ENCODE measurements at places on chromosomes 12 and 14.
A peak's percentile ranks its signal among the peaks of the same experiment; 100 is the strongest.

GRCh38 chr12:113196990-113197389, 11.5 kb downstream of the RITA1 start:
- DNase-seq: peak; percentile 80

GRCh38 chr14:22597771-22598098, 365 bp upstream of the ABHD4 start:
- DNase-seq: no peak

GRCh38 chr12:114684870-114685273, 897 bp upstream of the TBX3 start:
- no peak for DNase-seq

DNA sequence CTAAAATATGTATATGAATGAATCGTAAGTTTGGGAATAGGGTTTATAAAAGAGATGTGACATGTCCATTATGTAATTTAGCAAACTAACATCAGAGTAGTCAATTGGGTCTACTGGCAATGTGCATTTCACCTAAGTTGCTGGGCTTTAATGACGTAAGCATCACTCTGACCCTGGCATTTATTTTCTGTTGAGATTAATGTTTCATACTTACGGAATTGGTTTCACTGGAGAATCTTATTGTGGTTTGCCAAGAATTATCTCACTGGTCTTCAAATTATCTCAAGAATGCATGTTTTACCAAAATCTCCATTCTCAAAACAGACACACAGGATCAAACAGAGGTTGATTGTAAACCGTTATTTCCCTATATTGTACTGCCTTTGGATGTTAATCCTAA, 437.1 kb downstream of the NPAS3 start:
- DNase-seq: no peak

- DNase-seq: no peak
Measured at GRCh38 chr14:34548472-34548981, 9.0 kb upstream of the EAPP start.

GRCh38 chr14:80959496-80959895, 4.1 kb downstream of the TSHR start:
- peak; percentile 14 for DNase-seq

DNA sequence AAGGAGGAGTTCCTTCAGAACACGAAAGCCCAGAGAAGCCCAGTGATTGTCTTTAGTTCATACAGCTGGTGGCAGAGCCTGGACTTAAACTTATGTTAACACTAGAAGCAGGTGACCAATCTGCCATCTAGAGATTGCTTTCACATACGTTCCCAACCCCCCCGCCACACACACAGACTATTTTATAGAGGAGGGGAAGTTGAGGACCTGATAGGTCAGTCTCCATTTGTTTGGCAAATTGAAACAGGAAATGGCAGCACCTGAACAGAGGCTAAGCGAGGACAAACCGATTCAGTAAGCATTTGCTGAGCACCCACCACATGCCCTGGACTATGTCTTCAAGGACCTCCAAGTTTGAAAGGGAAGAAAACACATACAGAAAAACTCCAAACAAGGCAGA, 4.8 kb upstream of the PLEKHD1 start:
- DNase-seq: no peak

DNA sequence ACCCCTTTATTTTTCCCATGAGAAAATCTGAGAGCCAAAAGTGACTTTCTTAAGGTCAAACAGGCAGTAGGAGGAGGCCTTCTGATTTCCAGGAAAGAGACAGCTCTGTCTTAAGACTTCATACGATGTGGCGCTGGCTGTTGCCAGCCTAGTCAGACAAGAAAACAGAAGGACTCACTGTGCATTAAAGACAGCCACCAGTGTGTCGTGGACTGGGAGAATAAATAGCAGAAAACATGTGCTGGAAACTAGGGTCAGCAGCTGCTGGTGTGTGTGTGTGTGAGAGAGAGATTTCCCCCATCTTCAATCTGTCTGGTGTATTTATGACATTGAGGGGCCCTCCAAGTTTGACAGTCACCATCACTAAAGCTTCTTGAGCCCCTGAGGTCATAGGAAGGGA, 708.6 kb upstream of the TMEM132C start:
- no peak for DNase-seq

DNA sequence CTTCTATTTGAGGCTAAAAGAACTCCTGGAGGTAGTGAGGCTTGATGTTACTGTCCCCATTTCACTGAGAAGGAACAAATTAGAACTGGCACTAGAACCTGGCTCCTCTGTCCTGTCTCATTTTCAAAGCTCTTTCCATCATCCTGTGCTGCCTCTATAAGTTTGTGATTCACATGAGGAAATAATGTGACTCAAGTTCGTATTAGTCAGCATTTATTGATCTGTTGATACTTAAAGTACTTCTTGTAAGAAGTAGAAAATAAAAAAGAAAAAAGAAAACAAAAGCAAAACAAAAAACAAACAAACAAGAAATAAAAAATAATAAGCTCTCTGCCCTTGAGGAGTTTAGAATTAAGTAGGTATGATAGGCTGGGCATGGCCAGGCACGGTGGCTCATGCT, 2.3 kb upstream of the ESPL1 start:
- DNase-seq: no peak

GRCh38 chr12:32435921-32436705, 36.8 kb downstream of the FGD4 start:
- no peak for DNase-seq

GRCh38 chr12:79936670-79937069, 1.8 kb upstream of the PPP1R12A start:
- no peak for DNase-seq

DNA sequence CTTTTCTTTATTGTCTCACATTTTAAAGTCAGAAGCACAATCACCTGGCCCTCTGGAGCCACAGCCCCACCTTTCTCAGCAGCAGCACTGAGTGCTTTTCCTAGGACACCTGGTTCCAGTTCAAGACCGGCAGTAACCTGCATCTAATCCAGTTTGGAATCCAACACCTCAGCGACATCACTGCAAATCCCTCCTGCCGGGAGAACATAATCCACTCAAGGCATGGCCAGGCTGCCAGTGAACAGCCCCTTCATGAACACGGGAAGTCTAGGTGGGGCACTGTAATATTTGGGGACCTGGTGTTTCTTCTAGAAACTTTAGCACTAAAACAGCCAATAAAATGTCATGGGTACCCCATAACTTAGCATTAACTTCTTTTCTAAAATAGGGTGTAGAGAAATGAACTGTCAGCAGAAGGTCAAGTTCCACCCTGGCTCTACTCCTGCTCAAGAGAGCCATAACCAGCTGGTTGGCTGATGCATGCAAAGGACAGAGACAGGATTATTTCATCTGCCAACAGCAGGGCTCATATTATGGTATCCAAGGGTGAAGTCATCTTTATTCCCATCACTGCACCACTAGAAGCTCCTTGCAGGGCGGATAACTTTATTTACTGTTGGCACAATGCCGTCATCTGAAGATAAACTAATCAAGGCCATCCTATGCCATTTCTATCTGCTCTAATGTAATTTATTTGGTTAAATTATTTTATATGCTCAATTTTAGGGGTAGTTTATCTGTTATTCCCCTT, 76.7 kb downstream of the TTC7B start:
- DNase-seq: no peak

DNA sequence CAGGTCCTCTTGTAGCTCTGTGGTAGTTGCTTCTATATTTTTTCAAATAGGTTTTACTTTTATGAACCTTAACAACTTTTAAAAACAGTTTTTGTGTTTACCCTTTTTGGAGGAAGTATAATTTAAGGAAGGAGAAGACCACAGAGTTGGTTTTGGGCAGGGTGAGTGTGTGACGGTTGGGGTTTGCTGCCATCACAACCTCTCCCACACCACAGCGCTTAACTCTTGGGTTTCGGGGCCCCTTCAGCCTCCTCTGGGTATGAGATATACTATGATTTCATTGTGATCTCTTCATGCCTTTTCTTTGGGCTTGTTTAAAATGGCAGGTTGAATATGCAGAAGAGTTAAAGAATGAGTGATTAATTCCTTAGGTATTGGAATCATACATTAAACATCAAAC, 228.7 kb upstream of the CRY1 start:
- DNase-seq: peak; percentile 43

DNA sequence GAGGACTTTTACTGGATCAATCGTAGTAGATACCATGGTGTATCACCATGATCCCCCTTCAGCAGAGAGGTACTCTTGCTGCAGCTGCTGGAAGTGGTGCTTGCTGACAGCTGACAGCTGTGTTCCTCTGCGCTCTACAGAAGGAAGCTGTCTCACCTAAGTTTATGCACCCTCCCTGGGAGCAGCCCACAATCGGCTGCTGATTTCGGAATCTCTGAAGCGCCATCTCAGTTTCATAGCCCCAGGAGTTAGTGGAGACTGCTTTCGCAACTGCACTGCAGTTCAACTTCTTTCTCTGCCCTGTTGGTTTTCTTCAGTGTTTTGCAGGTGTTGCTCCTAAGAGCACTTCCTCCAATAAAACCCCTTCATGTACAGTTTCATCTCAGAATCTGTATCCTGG, 237.9 kb downstream of the PAWR start:
- DNase-seq: no peak

- no peak for DNase-seq
Measured at GRCh38 chr12:96371790-96372699, 28.2 kb downstream of the CDK17 start.

DNA sequence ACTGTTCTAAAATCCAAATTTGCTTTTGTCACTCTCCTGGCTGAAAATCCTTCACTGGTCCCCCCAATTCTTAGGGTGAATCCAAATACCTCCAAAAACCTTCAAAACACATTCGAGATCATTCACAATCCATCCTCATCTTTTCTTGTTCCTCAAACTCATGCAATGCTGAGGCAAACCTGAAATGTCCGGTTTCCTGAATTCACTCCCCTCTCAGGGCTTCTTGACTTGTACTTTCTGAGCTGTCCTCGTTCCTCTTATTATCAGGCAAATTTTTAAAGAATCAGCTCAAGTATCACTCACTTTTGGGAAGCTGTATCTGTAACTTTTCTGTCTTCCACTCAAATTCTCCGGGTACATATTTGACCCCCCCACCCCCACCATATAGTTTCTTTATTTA, 84.9 kb upstream of the DUSP6 start:
- DNase-seq: peak; percentile 49

DNA sequence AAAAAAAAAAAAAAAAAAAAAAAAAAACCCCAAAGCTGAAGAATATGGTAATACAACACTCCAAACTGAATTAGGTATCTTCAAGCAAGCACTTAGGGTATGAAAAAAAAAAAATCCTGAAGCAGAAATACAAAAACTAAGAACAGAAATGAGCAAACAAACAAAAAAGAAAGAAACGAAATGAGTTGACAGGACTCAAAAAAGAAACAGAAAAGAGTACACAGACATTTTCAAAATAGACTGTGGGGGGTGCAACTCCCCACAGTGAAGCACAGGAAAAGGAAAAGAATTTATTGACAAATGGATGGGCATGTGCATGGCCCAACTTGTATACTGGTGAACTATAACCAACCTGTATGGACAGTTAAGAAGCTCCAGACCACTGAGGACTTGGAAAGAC, 24.6 kb downstream of the RPS6KA5 start:
- DNase-seq: no peak

GRCh38 chr12:2011643-2012607, 7.7 kb upstream of the DCP1B start:
- DNase-seq: no peak

DNA sequence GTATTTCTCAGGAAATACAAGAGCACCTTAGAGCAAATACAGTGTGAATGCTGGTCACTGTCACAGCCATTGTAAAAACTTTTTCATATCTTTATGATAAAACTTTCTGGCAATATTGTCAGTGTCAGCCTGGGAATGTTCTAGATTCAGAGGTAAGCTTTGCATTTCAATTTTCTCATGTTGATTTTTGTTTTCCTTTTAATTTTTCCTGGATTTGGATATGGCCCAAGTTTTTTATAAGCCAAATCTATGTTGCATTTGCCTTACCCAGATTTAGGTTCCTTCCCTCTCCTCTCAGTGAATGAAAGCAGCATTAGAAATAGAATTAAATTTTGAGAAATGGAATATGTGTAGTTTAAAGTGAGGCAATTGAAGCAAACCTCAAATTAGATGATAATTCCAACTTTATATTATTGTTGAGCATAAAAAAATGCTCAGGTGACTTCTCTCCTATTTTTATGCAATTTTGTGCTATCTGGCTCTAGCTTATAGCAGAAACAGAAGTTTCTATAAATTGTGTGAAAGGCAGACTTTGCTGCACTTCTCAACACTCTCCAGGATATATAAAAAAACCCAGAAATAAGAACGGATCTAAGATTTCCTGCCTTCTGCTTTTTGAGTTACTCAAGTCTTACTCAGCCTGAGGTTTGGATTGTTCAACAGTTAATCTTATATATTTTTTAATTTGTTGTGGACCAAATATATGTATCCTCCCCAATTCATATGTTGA, 368.2 kb upstream of the PRICKLE1 start:
- DNase-seq: no peak

GRCh38 chr12:119153477-119154434, 25.0 kb upstream of the HSPB8 start:
- DNase-seq: peak; percentile 7

GRCh38 chr14:84546236-84546635, 983.7 kb upstream of the FLRT2 start:
- DNase-seq: no peak

DNA sequence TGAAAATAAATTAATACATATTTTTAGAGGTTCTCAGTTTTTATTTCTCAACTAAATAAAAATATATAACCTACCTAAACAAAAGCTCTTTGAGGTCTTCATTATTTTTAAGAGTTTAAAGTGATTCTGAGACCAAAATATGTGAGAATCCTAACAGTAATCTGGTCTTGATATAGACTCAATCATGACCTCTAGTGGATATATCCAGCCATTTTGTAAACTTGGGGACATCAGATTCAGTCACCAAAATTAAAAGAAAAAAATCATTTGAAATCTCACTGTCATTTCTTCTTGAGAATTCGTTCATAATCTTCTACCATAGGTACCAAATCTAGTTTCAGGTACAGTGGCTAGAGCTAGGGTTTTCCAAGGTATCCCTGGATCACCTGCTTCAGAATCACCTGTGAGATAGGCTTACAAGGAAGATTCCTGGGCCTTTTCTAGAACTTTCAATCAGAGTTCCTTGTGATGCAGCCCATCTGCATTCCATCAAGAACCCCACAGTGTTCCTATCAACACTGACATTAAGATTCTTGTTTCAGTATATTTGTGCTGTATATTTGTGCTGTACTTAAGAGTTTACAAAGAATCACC, 214.9 kb downstream of the ADAMTS20 start:
- DNase-seq: no peak

- no peak for DNase-seq
Measured at GRCh38 chr12:104371043-104371870, 67.7 kb downstream of the EID3 start.

GRCh38 chr14:52876311-52876710, 74.5 kb downstream of the FERMT2 start:
- no peak for DNase-seq

GRCh38 chr12:67202678-67203012, 66.5 kb upstream of the CAND1 start:
- DNase-seq: no peak

GRCh38 chr12:43462741-43463140, 89.3 kb downstream of the ADAMTS20 start:
- DNase-seq: no peak

DNA sequence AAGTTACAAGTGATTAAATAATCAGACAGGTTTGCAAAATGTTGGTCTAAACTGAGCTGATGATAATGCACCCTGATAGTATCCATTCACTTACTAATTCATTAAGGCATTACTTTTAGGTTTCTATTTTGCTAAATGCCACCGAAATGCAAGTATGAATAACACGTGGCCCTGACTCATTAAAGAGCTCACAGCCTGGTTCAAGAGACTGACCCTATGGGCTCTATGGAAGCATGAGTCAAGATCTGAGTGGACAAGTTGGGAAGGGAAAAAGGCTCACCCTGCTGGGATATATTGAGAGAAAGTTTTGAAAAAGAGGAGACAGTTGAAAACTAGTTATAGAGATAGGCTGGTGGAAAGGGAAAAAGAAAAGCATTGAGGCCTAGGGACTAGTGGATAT, 14.8 kb upstream of the LRRC9 start:
- no peak for DNase-seq

Data from CD14-positive monocyte (primary cell).